ENCODE measurements at places on chromosomes 2 and 18.

GRCh38 chr2:38932586-38932985, 42.9 kb downstream of the ARHGEF33 start:
- DNase-seq, result no peak

GRCh38 chr2:109510136-109511028, 103.4 kb downstream of the SEPTIN10 start:
- DNase-seq, result peak; percentile 81

DNA sequence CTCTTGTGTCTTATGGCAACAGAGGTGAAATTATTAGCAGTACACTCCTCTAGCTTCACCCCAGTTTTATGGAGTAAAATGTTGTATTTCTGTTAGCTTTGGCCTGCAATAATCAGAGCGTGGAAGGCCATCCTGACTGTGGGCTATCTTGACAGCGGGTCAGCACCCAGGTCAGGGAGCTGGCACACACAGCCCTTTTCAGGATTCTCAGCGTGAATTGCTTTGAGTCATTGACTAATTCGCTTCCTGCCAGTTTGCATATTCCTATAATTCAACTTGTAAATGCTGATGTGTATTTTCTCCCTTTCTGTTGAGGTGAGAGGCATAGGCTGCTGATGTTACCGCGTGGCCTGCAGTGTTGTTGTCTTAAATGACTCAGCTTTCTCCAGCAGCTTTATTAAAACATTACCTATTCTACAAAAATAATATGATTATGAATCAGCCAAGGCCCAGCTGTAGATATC, 109.6 kb upstream of the EML6 start:
- DNase-seq, result no peak

- DNase-seq, result no peak
These were observed 587 bp upstream of the TANK start for GRCh38 chr2:161159456-161160225.

- no peak for DNase-seq
These were observed 167.2 kb downstream of the ANTXR1 start for GRCh38 chr2:69180227-69180626.

GRCh38 chr2:18925296-18925695, 335.9 kb upstream of the NT5C1B start:
- no peak for DNase-seq

- DNase-seq, result no peak
These were observed 207.1 kb upstream of the MEX3C start for GRCh38 chr18:51404620-51405019.

DNA sequence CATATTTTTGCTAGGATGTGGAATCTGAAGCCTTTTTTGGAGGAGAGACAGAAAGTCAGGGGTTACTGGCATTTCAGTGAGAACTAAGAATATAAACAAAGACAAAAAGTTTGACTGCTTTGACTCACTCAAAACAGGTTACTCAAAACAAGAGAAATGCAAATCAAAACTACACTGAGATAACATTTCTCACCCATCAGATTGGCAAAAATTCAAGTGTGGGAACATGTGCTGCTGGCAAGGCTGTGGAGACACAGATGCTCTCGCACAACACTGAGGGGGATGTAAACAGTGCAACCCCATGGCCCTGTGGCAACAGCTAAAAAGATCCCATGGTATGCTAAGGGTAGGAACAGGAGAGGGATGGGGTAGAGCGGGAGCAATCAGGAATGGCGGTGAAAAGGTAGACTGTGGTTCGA, 86.6 kb downstream of the DTNB start:
- DNase-seq, result no peak

DNA sequence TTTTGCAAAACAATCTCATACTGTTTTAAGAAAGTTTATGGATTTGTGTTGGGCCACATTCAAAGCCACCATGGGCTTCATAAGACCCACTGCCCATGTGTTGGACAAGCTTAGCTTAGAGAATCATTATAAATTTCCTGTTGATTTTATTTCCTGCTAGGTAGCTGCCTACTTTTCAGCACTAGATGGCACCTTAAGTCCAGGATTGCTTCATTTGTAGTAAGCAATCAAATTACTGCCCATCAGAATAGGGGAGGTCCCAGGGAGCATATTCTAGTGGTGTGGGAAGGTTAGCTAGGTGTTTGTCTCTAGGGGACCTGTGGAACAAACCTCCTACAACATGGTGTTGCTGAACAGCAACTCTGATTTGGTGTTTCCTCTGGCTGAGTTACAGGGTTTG, 11.0 kb upstream of the DCDC2C start:
- DNase-seq, result no peak
